ENCODE measurements at places on chromosomes 4 and X. TPM values are rescaled to one million over a fixed set of nuclear protein-coding genes. Genes with fewer than 3 reads are reported as not detected.

GRCh38 chr4:65917486-65917885 is 247.2 kb upstream of the EPHA5 start:
- no peak for DNase-seq

- DNase-seq: no peak
These were observed 241.1 kb downstream of the ANTXR2 start for GRCh38 chr4:79831701-79832514.

- DNase-seq: no peak
These were observed 19.6 kb downstream of the WDR1 start for GRCh38 chr4:10096978-10097335.

GRCh38 chr4:70943114-70943513 is 40.9 kb downstream of the MOB1B start:
- DNase-seq: no peak

- no peak for DNase-seq
These were observed 39.9 kb downstream of the HTT start for GRCh38 chr4:3114377-3114776.

DNA sequence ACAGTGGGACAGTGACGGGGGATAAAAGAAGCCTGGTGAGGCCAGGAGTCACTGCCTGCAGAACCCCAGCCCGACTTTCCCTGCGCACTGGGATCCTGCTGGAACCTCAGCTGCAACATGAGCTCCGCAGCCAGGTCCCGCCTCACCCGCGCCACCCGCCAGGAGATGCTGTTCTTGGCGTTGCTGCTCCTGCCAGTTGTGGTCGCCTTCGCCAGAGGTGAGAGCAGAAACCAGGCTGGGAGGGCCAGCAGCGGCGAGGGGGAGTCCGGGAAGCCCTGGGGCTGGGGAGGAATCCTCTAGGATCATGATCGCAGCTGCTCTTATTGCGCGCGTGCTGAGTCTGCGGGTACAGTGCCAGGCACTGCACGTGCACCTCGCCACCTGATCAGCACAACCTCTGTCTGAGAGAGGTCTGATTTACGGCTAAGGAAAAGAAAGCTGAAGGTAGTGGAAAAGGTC is at the start of gene PF4V1:
TSS of gene PF4V1 (plus strand) at position 51 of the 459 bp plus-strand sequence. CDS start at position 118, 67 bp downstream.
- no peak for DNase-seq

GRCh38 chr4:94974773-94975172 is 217.0 kb downstream of the BMPR1B start:
- no peak for DNase-seq

DNA sequence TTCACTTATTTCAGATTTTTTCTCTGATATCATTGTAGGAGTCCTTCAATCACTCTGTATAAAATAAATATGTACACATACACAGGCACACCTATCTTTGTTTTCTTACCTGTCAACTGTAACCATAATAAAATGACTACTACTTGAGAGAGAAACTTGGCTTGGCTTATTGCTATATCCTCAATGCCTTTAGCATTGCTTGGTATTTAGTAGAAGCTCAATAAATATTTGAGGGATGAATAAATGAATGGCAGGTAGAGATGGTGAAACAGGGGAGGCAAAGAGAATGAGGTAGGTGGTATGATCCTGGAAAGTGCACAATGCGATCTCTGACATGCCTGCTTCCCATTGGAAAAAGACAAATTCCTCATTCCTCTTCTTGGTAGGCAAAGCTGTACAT is 21.8 kb upstream of the CXCL6 start:
- no peak for DNase-seq

DNA sequence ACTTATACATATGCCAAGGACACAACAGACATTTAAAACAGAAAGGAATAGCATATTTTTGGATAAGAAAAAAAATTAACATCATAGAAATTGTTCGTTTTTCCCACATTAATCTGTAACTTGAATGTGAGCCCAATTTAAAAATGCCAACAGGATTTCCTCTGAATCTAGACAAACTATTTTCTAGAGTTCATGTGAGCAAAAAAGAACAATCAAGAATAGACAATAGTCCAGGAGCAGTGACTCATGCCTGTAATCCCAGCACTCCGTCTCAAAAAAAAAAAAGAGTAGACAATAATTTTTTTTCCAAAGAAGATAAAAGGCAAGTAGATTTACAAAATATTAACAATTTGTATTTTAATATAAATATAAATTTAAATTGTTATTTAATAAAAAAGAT is 73.7 kb upstream of the DUSP21 start:
- no peak for DNase-seq

DNA sequence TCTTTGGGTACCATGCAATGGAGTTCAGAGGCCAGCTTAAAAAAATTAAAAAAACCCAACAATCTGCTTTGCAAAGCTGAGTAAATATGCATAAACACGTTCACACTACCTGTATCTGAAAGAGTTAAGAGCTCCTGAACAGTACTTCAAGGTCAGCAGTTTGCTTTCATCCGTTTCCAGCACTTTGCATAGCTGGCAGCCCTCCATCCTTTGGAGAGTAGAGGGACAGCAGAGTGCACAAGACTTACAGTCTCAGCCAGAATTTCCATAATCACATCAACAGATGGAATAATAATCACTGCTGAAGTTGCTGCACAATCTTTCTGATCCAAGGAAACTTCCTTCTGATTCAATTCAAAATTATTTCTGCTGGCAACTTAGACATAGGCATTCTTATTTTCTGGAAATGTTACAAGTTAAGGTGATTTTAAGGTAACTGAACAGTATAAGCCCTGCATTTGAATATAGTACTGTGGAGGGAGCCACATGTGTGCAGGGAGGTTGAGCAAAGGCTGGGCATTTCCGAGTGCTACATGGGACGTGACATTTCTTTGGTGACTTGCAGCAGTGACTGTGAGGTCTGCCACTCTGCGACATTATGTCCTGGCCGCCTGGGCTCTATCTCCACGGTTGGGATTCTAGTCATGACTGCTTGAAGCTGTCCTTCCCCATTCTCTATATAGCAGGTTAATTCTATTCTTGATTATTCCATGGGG is 73.5 kb upstream of the EMCN start:
- no peak for DNase-seq

DNA sequence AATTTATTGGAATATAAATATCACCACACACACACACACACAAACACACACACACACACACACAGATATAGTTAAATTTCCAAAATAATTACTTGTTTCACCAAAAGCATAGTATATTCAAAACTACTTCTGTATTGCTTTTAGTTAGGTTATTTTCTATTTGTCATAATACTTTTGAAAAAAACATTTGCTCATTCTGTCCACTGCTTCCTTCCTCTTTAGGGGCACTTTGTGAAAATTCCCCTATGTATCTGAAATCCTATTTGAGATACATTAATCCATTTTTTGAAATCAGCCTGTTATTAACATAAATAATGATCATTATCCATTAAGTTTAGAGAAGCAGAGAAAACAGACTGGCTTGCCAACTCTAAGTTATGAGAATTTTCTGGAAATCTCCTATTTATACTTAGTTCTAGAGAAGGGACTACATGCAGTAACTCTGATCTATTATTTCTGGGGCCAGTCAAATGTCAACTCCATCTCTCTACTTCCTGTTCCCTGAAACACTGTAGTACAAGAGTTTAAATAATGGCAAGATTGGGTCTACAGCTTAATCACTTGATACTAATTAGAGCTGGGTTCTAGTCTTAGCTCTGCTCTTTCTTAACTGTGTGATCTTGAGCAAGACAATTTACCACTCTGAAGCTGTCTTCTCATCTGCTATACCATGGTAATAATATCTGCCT is 54.4 kb upstream of the GPR174 start:
- no peak for DNase-seq

GRCh38 chr4:143351149-143351691 is 14.5 kb downstream of the GAB1 start:
- no peak for DNase-seq

Gene SMR3B
- not detected for polyA plus RNA-seq

Gene OPRPN
- not detected for polyA plus RNA-seq

Gene SHROOM4
- 17.4 TPM for polyA plus RNA-seq

Gene LDB2
- 88.3 TPM for polyA plus RNA-seq

Gene FBXL5
- polyA plus RNA-seq: 142 TPM

Gene LIN54
- 14.7 TPM for polyA plus RNA-seq

Gene PI4K2B
- polyA plus RNA-seq: 15.8 TPM

Gene ARX
- not detected for polyA plus RNA-seq

Gene TAF7L
- 0.45 TPM for polyA plus RNA-seq

Gene DOCK11
- polyA plus RNA-seq: 23.1 TPM
